Small intestine (tissue), 16 donors: ENCODE measurements at places on chromosomes 6 and 20.

GRCh38 chr6:158086054-158086503, 82.0 kb downstream of the SERAC1 start:
- no peak for DNase-seq

- DNase-seq: no peak
Observed at GRCh38 chr6:83092756-83093399, 25.4 kb downstream of the DOP1A start.

DNA sequence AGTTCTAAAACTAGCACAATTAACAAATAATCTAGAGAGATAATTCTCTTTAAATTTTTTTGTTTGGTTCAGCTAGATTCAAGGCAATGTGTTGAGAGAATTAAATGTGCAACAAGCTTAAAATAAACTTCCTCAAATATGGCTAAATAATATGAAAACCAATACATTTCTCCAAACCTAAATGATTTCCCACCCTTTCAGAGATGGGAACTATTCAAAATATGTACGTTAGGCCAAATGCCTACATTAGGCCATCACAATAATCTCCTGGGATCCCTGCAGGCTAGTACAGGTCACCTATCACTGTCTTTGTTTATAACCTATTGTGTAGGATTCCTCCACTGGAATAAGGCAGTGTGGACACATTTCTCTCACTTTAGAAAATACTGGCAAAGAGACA, 1.7 kb downstream of the FAXC start:
- DNase-seq: no peak

- no peak for DNase-seq
Observed at GRCh38 chr20:62208795-62209755, 11.0 kb downstream of the HRH3 start.

DNA sequence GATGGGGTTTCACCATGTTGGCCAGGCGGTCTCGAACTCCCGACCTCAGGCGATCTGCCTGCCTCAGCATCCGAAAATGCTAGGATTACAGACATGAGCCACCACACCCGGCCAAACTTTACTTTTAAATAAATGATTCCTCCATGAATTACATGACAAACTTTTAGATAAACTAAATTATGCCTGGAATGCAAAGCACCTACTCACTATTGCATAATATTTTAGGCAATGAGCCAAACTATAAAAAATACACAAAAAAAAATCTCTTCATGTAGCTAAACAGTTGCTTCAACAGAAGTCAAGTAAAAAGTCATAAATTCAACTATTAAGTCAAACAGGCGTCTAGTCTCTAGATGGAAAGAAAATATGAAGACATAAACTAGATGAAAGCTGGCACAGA, 56.5 kb downstream of the PTPRK start:
- no peak for DNase-seq

- no peak for DNase-seq
Observed at GRCh38 chr6:72955666-72956065, 269.6 kb downstream of the KHDC1L start.

GRCh38 chr20:35240083-35240810, 13.8 kb downstream of the MMP24 start:
- no peak for DNase-seq

DNA sequence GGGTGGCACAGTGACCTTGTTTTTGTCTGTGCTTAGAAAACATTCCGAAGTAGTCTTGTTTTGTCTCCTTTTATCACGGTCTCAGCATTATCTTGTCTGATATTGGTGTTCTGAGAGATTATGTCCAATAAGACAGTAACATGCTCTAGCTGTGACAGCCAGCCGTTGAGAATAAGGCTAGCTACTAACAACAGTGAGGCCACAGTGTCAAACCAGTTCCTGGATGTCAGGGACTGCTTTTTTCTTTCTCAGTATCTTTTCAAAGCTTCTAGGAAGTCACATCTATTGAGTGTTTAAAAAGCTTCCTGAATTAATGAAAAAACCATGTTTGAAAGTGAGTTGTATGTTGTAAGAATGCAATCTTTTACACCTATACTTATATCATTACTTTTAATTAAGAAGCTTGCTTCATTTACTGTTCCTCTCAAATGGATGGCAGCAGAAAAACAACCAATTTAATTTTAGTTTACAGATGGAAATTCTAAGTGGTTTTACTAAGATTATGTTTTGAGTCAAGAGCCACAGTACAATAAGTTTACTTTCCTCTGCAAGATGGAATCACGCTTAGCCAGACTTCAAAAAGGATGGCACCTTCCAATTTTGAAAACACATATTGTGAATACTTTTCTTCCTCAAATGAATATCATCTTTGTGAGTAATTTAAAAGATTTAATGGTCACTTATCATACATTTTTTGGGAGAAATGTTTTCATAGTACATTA, 53.1 kb downstream of the MAP3K7 start:
- DNase-seq: no peak

DNA sequence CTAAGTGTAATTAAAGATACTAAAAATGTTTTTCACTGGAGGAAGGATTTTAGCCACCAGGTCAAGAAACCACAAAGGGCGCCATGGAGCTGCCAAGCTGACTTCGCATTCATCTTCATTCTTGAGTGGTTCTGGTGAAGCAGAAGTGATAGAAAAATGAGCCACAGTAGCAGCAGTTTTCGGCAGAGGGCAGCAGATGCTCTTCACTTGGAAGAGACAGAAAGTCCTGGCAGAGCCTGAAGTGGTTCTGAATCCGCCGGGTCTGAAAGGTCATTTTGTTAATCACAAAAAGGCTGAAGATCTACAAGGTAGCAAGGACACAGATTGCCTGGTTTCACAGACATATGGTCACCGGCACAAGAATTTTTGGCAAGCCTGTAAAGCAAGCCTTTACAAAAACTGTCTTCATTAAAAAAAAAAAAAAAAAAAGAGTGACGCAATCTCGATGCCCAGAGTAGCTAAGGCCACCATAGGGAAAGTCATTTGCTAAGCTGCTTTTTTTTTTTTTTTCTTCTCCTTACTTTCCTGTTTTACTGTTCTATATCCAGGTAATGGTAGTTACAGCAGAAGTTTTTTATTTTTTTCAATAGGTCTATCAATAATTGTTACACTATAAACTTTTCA, 345.1 kb upstream of the AGPAT4 start:
- DNase-seq: peak; percentile 8

GRCh38 chr6:89221971-89222711, 5.0 kb upstream of the GABRR1 start:
- no peak for DNase-seq

GRCh38 chr6:99330159-99330558, 19.3 kb downstream of the FAXC start:
- peak; percentile 53 for DNase-seq

- DNase-seq: no peak
Observed at GRCh38 chr20:49990271-49990720, 7.5 kb downstream of the SNAI1 start.
